Activated naive CD8-positive, alpha-beta T cell treated with anti-CD3 and anti-CD28 coated beads, Interleukin-2, amount 50 U/mL, for 24 hours (primary cell): ENCODE measurements at places on chromosomes 3 and 15.
A peak's percentile ranks its signal among the peaks of the same experiment; 100 is the strongest.

DNA sequence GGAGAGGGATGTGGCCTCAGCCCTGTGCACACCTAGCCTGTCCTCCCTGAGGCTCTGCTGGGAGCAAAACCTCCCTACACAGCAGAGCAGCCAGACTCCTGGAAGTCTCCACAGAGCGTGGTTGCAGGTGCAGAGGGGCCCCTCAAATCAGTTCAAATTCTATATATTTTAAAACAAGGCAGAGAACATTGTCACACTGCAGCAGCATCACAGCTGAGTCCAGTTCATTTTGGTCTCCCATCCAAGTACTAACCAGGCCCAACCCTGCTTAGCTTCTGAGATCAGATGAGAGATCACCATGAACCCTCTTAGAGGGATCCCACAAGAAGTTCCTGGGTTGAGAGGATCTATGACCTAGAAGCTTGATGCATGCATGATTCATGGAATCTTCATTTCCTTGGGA lies 331.0 kb upstream of the RGMA start:
- DNase-seq = no peak

DNA sequence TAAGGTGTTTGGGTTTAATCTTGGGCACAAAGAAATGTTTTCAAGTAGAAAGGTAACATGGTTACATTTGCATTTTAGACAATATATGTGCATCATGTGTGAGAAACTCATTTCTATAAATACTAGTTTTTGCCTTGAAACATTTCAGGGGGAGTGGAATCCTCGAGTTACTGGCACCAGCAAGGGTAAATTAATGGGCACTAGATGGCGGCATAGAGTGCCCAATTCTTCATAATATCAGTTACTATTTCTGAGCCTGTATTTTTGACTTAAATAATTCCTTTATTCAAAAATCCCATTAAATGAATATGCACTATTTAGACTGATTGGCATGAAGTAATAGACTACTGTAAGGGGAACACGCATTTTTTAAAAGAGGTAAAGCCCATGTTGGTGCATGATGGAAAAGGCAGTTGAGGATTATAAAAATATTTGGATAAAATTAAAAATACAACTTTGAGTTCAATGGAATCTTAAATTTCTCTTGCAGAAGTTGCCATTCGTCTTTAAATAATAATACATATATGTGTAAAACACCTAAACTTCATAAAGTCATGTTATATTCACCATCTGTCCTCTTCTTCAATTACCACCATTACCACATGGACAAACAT lies 106.3 kb downstream of the ZBTB20 start:
- peak; percentile 46 for DNase-seq

GRCh38 chr15:36591536-36592411 lies 12.3 kb downstream of the CDIN1 start:
- DNase-seq = no peak

- DNase-seq = no peak
Observed at GRCh38 chr3:139481116-139481515, 4.8 kb upstream of the RBP2 start.

- DNase-seq = no peak
Observed at GRCh38 chr3:55474213-55474632, 12.9 kb downstream of the WNT5A start.
